ENCODE measurements at places on chromosomes 3 and 15. TPM values are rescaled to one million over a fixed set of nuclear protein-coding genes. Genes with fewer than 3 reads are reported as not detected.

RPL15 gene
- 608 TPM for total RNA-seq

TF gene
- total RNA-seq: 4.1 TPM

TMEM87A gene
- total RNA-seq: 17.0 TPM

SEMA7A gene
- 2.9 TPM for total RNA-seq

GLDN gene
- 1.9 TPM for total RNA-seq

WDR93 gene
- not detected for total RNA-seq

SLC22A14 gene
- not detected for total RNA-seq

GRCh38 chr15:98812716-98813446, 164.5 kb downstream of the IGF1R start:
- no peak overlapping the region for H3K4me3 ChIP-seq
- DNase-seq: no peak
- H3K27me3 ChIP-seq: no peaks in the 10 kb centered on the region

- no peaks in the 10 kb centered on the region for H3K27me3 ChIP-seq
- peaks cover 39% of the 10 kb centered on the region for H3K4me1 ChIP-seq
- DNase-seq: peak; percentile 52
These were observed 7.6 kb downstream of the RAB6B start for GRCh38 chr3:133887803-133888703.

DNA sequence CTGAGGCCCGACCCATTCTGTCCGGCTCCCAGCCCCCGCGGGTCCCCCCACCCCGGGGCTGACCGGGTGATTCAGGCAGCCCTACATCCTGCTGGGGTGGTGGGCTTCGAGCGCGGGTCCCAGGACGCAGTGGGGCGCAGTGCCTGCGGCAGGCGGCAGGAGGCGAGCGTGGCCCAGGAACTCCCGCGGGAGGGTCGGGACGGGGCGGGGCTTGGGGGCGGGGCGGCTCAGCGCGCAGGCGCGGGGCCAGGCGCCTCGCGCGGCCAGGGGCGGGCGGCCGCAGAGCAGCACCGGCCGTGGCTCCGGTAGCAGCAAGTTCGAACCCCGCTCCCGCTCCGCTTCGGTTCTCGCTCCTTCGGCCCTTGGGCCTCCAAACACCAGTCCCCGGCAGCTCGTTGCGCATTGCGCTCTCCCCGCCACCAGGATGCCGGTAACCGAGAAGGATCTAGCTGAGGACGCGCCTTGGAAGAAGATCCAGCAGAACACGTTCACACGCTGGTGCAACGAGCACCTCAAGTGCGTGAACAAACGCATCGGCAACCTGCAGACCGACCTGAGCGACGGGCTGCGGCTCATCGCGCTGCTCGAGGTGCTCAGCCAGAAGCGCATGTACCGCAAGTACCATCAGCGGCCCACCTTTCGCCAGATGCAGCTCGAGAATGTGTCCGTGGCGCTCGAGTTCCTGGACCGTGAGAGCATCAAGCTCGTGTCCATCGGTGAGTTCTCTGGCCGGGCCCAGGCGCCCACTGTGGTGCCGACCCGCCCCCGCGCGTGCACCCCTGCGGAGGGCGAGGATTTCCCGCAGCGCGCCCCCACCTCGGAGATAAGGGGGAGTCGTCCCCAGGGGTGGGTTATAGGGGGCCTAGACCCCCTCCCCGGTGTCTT, at the start of gene FLNB:
Gene FLNB, plus strand, starts transcription at position 282 of the 885 bp plus-strand sequence. Its CDS starts 143 bp downstream, at position 425.
- H3K27me3 ChIP-seq: no peaks in the 10 kb centered on the region
- H3K4me3 ChIP-seq: peak within 1 kb of the TSS; percentile 73
- DNase-seq: no peak

GRCh38 chr15:41928100-41928499, 34.2 kb upstream of the SPTBN5 start:
- H3K27ac ChIP-seq: peak overlapping the region; percentile 72
- no peak for DNase-seq
- H3K4me1 ChIP-seq: peaks cover 81% of the 10 kb centered on the region
- no peaks in the 10 kb centered on the region for H3K36me3 ChIP-seq
- no peaks in the 10 kb centered on the region for H3K27me3 ChIP-seq
- H3K4me3 ChIP-seq: no peak overlapping the region

DNA sequence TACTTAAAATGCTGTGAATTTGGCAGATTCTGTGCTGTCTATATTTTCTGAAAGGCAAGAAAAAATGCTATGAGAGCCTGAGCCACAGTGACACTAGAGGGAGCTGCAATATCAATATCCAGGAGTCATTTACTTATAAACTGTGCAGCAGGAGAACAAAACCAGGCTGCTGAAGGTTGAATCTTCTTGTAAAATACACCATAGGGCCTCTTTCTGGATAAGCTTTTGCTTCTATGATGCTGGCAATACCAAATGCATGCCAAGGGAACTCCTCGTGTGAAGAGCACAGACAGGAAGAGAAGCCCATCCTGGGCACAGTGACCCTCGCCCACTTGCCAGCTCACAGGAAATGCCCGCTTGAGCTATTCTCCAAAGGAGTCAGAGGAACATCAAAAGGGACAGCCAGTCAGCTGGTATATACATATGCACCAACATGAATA, 48.0 kb upstream of the TSPAN3 start:
- no peaks in the 10 kb centered on the region for H3K27me3 ChIP-seq
- peaks cover 22% of the 10 kb centered on the region for H3K4me1 ChIP-seq
- no peak for DNase-seq
- no peak overlapping the region for H3K27ac ChIP-seq
- no peak overlapping the region for H3K4me3 ChIP-seq

DNA sequence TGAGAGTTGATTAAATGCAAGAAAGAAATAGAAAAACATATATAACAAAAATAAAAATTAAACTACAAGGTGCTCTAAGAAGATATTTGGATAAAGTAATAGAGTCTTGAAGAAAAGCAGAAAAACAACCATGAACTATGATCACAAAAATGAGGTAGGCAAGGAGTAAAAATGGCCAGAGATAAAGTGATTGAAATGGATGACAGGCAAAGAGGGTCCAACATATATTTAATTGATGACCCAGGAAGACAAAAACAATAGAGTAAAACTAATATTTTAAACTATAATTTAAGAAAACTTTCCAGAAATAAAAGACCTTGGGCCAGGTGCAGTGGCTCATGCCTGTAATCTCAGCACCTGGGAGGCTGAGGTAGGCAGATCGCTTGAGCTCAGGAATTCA, 22.1 kb upstream of the WDR49 start:
- H3K27me3 ChIP-seq: no peaks in the 10 kb centered on the region
- no peak for DNase-seq
- H3K4me1 ChIP-seq: no peaks in the 10 kb centered on the region
- H3K4me3 ChIP-seq: no peak overlapping the region

DNA sequence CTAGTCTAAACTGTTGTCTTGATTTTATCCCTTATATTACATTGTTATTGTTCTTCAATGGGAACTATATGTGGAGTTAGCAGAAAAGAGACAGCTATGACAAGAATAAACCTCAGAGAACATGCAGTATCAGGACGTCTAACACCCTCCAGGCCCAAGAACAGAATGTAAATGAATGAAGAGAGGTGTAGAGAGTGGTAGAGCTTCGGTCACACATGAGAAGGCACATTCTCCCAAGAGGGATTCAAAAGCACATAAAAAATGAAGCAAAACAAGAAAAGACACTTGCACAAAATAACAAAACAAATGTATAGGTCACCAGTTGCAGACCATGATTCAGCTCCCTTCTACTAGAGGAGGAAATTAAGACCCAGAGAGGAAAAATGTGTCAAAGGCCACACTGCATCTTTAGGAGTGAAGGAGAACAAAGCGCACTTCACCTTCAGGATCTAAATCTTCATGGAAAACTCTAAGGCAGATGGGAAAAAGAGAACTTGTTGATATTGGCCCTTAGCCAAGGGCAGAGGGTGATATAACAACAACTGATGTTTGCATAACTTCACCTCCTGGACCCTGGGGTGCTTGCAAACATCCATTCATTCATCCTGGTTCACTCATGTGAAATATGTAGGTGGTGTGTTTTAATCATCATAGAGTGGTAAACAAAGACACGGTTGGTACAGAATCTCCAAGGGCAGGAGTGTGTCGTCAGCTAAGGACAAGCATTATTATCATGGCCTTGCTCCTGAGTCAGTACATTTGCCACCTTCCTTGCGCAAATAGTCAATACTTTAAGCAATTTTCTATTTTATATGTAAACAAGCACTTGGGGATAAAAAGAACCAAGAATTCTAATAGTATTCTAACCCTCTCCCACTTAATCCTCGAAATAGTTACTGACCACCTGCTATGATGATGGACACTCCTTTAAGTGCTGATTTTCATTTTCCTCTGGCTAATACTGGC, 8.8 kb downstream of the NEK10 start:
- DNase-seq: no peak
- no peaks in the 10 kb centered on the region for H3K36me3 ChIP-seq
- H3K4me1 ChIP-seq: no peaks in the 10 kb centered on the region
- no peak overlapping the region for H3K4me3 ChIP-seq
- H3K27ac ChIP-seq: no peak overlapping the region

- no peaks in the 10 kb centered on the region for H3K4me1 ChIP-seq
- H3K36me3 ChIP-seq: no peaks in the 10 kb centered on the region
- no peaks in the 10 kb centered on the region for H3K27me3 ChIP-seq
- no peak for DNase-seq
- H3K4me3 ChIP-seq: no peak overlapping the region
- no peak overlapping the region for H3K27ac ChIP-seq
These were observed 14.6 kb downstream of the NUDT16 start for GRCh38 chr3:131396170-131396569.

- no peak for DNase-seq
- H3K4me1 ChIP-seq: no peaks in the 10 kb centered on the region
- H3K4me3 ChIP-seq: no peak overlapping the region
- no peaks in the 10 kb centered on the region for H3K36me3 ChIP-seq
- H3K27ac ChIP-seq: no peak overlapping the region
These were observed 295.7 kb upstream of the WNT5A start for GRCh38 chr3:55782807-55783206.

DNA sequence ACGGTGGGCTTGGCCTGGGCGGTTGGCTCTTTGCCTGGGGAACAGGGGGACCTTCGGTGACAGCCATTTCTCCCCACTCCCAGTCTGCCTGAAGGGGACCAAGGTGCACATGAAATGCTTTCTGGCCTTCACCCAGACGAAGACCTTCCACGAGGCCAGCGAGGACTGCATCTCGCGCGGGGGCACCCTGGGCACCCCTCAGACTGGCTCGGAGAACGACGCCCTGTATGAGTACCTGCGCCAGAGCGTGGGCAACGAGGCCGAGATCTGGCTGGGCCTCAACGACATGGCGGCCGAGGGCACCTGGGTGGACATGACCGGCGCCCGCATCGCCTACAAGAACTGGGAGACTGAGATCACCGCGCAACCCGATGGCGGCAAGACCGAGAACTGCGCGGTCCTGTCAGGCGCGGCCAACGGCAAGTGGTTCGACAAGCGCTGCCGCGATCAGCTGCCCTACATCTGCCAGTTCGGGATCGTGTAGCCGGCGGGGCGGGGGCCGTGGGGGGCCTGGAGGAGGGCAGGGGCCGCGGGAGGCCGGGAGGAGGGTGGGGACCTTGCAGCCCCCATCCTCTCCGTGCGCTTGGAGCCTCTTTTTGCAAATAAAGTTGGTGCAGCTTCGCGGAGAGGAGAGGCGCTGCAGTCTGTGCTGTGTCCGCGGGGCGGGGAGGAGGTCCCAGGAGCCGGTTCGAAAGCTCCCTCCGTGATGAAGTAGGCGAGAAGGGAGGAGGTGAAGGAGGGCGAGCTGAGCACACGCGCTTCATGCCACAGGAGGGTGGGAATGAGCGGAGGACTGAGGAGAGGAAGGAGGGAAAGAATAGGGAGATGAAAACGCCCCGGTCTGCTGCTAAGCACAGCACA, 9.6 kb downstream of the CLEC3B start:
- H3K27me3 ChIP-seq: no peaks in the 10 kb centered on the region
- H3K4me1 ChIP-seq: peaks cover 45% of the 10 kb centered on the region
- no peak for DNase-seq

- H3K4me1 ChIP-seq: peaks cover 12% of the 10 kb centered on the region
- H3K36me3 ChIP-seq: no peaks in the 10 kb centered on the region
- H3K27ac ChIP-seq: no peak overlapping the region
- no peak overlapping the region for H3K4me3 ChIP-seq
- H3K27me3 ChIP-seq: no peaks in the 10 kb centered on the region
These were observed 2.1 kb upstream of the PLSCR1 start for GRCh38 chr3:146546366-146546965.

DNA sequence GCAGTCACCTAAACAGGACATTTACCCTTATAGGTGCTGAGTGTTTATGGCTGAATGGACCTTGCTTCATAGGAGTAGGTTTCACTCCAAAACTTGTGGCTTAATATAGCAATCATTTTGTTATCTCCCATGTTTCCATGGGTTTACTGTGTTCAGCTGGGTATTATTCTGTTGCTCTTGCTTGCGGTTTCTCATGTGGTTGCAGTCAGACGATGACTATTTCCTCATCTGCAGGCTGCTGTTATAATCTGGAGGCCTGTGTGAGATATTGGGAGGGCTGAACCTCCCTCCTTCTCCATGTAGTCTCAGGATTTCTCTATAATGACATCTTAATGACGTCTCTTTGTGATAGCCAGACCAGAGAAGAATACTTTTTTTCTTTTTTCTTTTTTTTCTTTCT, 98.1 kb downstream of the ZPLD1 start:
- H3K4me3 ChIP-seq: no peak overlapping the region
- H3K4me1 ChIP-seq: no peaks in the 10 kb centered on the region
- no peak for DNase-seq
- no peak overlapping the region for H3K27ac ChIP-seq
- H3K27me3 ChIP-seq: no peaks in the 10 kb centered on the region

DNA sequence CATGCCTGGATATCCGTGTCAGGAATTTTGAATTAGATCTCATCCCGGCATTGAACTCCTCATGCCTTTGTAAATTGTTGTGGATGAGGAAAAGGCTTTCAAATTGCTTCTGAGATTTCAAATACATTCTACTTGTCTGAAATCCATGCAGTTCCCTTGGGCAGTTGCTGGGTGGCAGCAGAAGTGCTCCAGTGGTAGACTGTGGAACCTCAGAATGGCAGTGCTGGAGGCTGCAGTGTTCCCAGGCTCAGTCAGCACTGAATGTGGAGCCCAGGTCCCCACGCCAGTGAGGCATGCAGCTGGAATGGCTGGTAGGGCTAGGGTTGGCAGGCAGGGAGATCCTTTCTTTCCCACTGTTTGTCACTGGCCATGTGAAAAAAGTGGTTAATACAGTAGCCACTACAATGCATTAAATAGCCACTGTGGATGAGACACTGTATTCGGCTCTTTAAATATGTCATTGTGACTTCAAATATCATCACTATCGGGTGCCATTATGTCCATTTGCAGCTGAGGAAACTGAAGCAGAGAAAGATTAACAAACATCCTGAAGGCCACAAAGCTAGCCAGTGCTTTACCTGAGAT, 98.6 kb downstream of the TPRG1 start:
- DNase-seq: no peak
- H3K27me3 ChIP-seq: no peaks in the 10 kb centered on the region
- H3K4me3 ChIP-seq: no peak overlapping the region
- no peaks in the 10 kb centered on the region for H3K4me1 ChIP-seq
- no peaks in the 10 kb centered on the region for H3K36me3 ChIP-seq
- H3K27ac ChIP-seq: no peak overlapping the region

Data from right atrium auricular region (tissue), 2 donors.